ENCODE measurements at places on chromosomes 5 and 9.

DNA sequence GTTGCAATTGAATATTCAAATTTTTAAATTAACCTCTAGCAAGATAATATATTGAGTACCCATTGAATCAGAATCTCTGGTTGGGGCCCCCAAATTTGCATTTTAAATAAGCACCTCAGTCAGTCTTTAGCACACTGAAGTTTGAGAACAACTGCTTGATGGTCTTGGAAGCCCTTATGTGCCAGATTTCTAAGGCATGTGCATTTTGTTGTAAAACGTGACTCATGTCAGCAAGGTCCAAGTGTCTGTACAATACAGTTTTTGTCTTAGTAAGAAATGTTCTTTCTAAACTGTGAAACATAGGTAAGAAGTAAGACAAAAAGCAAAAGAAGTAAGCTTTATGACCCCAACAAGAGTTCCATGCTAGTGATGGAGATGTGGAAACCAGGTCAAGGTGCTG lies 59.1 kb upstream of the PHF2 start:
- no peak for DNase-seq

GRCh38 chr9:135615666-135616618 lies 23.4 kb downstream of the GLT6D1 start:
- DNase-seq, result no peak

DNA sequence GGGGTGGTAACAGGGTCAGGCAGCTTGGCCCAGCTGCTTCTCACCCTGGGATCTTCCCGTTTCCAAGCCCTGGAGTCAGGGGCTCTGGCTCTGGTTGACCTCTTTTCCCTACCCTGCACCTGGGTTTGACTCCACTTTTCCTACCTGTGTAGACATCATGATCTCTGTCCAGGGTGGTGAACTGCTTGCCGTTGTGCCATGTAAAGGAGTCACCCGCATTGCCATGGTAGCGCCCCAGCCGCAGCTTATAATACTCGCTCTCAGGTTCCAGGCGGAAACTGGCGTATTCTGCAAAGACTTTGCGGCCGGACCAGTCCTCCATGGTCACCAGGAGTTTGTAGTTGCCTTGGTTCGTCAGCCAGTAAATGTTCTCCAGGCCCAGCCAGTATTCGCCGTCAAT lies 30.9 kb downstream of the ANGPTL2 start:
- no peak for DNase-seq

- no peak for DNase-seq
Measured at GRCh38 chr9:102237520-102237919, 499.1 kb upstream of the GRIN3A start.

DNA sequence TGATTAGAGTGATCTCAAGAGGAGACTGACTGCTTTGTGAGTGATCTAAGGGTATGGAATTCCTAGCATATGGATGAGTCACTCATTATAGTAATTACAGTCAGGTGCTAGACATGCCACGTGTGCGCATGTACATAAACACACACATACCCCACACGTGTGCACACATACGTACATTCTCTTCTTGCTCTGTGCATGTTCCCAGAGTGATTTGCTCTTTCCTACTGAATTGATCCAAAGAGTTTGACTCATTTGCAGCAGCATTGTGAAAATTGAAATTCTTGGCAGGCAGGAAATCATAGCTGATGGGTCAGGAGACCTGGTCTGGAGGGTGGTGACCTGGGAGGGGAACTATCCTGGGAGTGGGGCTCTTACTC lies 63.8 kb downstream of the ANGPTL2 start:
- no peak for DNase-seq

DNA sequence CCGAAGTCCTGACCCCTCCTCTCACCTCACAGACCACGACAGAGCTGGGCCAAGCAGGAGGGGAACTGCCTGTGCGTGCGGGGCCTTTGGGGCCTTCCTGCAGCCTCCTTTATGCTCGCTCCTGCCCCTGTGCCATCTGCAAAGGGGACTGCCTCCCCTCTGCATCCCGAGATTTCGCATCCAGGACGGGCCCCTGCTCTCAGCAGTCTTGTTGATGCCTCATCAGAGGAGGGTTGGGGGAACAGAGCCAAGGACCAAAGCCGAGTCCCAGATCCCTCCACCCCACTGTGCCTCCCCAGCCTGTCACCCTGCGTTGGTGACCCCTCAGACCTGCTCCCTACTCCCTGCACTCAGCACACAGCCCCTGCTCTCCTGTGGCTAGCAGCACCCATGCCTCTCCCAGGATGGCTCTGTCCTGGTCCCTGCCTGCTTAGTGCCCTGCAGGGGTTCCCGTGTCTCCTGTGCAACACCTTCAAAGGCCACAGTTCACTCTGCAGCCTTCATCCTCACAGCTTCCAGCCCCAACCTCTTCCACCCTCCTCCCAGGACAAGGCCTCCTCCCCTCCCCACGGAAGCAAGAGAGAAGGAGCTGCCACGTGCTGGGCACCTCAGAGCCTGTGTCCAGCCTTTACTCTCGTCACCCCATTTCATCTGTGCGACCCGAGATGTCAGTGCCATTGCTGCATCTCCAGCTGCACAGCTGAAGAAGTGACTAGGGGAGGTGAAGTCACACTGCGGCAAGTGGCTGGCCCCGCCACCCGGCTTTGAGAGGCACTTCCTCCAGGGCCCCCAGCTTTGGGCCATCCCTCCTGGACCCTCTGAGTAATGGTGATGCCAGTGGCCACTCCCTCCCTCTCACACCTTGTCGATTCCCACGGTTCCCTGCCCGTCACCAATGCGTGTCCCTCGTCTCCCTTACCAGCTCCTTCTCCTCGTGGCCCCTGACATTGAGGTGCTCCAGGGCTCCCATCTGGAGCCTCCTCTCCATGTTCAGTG lies 62.6 kb upstream of the LRRTM2 start:
- no peak for DNase-seq

GRCh38 chr9:71755230-71755629 lies 13.1 kb downstream of the CEMIP2 start:
- no peak for DNase-seq

- DNase-seq, result no peak
Measured at GRCh38 chr5:140488914-140489313, 58.5 kb upstream of the EIF4EBP3 start.

- DNase-seq, result no peak
Measured at GRCh38 chr9:68462105-68462775, 78.4 kb downstream of the TMEM252 start.

- DNase-seq, result no peak
Measured at GRCh38 chr5:167375125-167375524, 916.3 kb upstream of the WWC1 start.

DNA sequence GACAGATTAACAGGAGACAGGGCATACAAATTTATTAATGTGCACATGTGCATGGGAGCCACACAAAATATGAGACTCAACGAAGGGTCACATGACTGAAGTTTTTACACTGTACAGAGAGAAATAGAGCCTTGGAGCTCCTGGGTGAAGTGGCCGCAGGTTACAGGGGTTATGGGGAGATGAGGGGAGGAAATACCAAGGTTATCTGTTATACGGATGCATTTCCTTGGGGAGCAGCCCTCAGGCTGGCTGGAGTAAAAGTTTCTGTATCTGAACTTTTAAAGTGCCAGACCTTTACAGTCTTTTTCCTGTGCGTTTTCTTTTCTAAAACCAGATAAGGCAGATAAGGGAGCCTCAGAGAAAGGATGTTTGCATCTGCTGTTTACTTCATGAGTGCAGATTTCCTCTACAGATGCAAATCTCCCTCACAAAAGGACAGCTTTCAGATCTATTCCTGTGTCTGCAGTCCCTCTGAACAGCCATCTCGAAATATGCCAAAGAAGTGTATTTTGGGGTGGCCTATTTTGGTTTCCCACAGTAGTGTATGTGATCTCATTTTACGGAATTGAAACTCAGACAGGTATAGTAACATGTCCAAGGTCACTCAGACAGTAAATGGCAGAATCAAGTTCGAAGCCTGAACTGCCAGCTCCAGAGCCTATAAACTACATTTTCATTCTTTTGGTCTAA lies 139.3 kb upstream of the FBXL17 start:
- DNase-seq, result no peak

DNA sequence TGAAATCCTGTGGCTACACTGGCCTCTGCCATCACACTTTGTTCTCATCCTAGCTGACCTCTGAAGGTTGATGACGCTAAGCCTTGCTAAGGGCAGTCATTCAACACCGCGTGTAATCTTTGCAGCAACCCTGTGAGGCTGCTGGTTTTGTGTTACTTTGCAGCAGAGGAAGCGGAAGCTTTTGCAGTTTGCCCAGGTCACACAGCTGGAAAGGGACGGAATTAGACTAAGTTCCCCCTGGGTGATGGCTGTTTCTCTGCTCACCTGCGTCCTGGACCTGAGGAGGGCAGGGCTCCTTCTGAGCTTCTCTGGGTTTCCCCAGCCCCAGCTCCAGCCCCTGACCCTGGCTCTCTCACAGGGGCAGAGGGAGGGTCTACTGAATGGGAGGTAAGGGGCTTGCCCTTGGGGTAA lies 7.3 kb upstream of the SLC25A51 start:
- no peak for DNase-seq

DNA sequence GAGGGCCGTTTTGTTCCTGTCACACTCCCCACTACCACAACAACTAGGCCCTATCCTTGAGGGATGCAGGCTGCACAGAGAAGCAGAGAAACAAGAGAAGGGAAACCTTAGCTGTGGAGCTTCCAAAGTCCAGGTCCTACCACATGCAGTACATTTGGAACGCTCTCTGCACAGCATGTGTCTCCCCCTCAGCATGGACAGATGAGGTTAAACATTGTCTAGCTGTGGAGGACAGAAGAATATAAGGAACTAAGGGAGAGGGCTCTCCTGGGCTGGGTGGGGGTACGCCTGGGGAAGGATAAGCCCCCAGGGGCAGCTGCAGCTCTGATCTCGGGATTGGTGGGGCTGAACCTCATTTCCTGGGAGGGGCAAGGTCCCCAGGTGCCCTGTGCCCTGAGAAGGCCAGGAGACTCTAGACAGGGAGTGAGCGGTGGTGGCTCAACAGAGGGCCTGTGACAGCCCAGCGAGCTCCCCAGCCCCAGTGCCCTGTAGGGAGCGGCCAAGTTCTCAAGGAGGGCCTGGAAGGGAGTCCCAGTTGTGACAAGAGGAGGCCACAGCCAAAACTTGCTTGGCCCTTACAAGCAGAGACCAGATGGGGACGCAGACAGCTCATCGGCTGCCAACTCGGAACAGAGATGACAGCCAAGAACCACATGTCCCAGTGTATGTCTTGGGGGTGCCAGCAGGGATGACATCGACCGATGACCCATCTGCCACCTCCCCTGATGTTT lies 30.1 kb downstream of the TSPAN17 start:
- DNase-seq, result no peak

DNA sequence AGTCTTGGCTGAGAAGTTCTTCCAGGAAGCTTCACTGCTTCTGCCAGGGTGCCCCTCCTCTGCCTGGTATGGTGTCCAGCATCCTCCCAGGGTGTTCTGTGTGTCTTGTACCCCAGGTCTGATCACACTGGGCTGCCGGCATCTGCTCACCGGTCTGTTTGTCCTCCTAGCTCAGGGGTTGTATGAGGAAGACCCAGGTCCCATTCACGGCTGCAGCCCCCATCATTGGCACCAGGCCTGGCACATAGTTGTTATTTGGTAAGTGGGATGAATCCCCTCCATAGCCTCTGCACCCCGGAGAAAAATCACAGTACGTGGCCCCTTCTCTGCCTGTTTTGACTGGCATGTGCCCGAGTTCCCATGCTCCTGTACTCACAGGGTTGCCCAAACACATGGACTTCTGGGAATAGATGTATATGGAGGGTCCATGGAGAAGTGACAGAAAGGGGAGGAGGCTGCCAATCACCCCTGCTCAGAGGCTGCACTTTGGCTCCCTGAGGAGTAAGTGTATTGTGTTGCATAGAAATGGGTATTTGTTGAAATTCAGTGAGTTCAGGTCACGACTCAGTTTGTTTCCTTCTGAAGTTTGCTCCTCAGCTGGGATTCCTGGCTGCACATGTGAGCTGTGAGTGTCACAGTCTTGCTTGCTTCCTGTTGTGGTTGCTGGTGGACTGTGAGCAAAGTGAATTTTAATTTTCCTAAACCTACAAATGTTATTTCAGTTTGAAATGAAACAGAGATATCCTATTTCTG lies 96.2 kb downstream of the HSPA4 start:
- DNase-seq, result no peak

GRCh38 chr5:59188419-59189225 lies 605.7 kb downstream of the RAB3C start:
- DNase-seq, result peak; percentile 84

- DNase-seq, result no peak
Measured at GRCh38 chr5:155434681-155435080, 421.1 kb downstream of the KIF4B start.

- peak; percentile 8 for DNase-seq
Measured at GRCh38 chr9:114047717-114048116, 30.4 kb downstream of the AMBP start.

All from DMS53 (cell line).